Muscle of leg (tissue), 16 donors: ENCODE measurements at places on chromosomes 11 and 22. TPM values are rescaled to one million over a fixed set of nuclear protein-coding genes. Genes with fewer than 3 reads are reported as not detected.
A peak's percentile ranks its signal among the peaks of the same experiment; 100 is the strongest.

DNA sequence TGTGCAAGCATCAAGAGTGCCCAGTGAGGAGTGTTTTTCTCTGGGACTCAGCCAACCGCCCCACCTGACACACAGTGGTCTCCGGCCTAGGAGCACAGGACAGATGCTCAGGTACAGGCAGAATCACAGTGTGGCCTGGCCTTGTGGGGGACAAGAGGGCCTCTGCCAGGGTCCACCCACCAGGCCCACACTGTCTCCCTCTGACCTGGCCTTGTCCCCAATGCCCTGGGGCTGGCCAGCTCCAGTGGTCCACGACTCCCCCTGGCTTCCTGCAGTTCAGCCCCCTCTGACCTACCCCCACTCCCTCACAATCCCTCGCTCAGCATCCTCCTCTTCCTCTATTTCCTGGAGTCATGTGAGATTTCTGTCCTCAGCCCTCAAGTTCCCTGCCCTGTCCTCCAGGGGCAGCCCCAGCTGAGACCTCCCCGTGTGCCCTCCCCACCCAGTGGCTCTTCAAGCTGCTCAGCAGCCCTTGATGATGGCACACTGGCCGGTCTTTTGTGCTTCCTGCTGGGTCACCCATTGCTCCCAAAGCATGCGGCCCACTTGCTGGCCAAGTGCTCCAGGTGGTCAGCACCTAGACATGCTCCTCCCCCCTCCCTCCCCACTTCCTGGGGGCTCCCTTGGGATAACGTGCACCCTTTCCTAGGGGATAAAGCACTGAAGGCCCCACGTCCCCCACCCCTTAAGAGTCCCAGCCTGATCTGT lies 1.7 kb downstream of the TSSK2 start:
- no peaks in the 10 kb centered on the region for H3K4me1 ChIP-seq
- peaks cover 45% of the 10 kb centered on the region for H3K36me3 ChIP-seq
- H3K27me3 ChIP-seq, result no peaks in the 10 kb centered on the region

CCDC188 gene
- total RNA-seq, result 0.93 TPM

PHF21B gene
- total RNA-seq, result 0.49 TPM

DNA sequence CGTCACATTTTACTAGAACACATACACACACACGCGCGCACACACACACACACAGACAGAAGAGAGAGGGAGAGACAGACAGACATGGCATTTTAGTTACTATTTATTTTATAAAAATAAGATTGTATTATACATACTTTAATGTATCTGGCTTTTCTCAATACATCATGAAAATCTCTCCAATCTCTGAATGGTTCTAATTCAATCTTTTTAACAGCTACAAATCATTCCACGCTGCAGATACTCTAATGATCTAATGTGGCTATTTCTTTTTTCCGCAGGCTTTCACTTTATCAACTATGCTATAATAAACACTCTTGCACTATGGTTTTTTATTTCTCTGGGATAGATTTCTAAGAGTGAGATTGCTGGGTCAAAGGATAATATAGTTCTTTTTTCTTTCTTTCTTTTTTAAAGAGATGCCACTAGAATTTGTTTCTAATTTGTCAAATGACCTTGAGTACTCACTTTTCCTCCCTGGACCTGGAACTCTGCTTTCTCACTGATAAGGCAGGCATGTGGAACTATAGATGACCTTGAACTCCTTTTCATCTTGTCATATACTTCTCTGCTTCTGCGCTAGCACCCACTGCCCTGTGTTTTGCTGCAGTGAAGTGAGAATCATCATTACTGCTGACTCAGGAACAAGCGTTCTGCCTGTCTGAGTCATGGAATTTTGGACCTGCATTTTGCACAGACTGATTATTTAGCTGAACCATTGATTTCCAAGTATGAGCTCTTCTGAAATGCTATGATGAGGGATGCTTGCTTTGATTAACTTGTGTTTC lies 4.9 kb upstream of the SLC6A5 start:
- no peaks in the 10 kb centered on the region for H3K36me3 ChIP-seq
- no peak overlapping the region for H3K4me3 ChIP-seq
- H3K27me3 ChIP-seq, result peaks cover 46% of the 10 kb centered on the region
- H3K4me1 ChIP-seq, result peaks cover 7% of the 10 kb centered on the region
- no peak for DNase-seq

GRCh38 chr11:44733877-44734276 lies 7.1 kb downstream of the TSPAN18 start:
- peaks cover 23% of the 10 kb centered on the region for H3K4me1 ChIP-seq
- H3K4me3 ChIP-seq, result no peak overlapping the region

DNA sequence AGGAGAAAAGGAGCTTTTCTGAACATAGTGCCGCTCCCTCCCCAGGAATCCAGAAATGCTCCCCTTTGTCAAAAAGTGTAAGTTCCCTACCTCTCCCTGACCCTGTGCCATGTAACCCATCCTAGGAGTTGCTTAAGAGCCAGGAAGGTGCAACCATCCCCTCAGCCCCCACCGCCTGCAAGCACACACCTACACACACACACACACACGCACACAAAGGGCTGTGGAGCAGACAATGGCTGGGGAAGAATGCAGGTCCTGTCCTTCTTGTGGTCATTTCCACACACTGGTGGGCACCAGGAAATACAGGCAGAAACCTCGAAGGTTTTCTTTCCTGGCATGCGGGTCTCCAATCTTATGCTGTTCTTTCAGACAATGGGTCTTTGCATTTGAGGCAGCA lies 1.2 kb downstream of the P2RX3 start:
- H3K4me1 ChIP-seq, result peaks cover 21% of the 10 kb centered on the region
- no peak overlapping the region for H3K27ac ChIP-seq
- H3K4me3 ChIP-seq, result no peak overlapping the region
- DNase-seq, result no peak
- H3K36me3 ChIP-seq, result peaks cover 3% of the 10 kb centered on the region
- no peaks in the 10 kb centered on the region for H3K27me3 ChIP-seq

GRCh38 chr11:35629914-35630313 lies 11.7 kb downstream of the FJX1 start:
- no peaks in the 10 kb centered on the region for H3K4me1 ChIP-seq
- no peaks in the 10 kb centered on the region for H3K36me3 ChIP-seq
- peak; percentile 36 for DNase-seq
- no peak overlapping the region for H3K27ac ChIP-seq
- H3K4me3 ChIP-seq, result no peak overlapping the region

- H3K4me1 ChIP-seq, result no peaks in the 10 kb centered on the region
- DNase-seq, result no peak
- no peaks in the 10 kb centered on the region for H3K27me3 ChIP-seq
- no peak overlapping the region for H3K4me3 ChIP-seq
Measured at GRCh38 chr11:46485856-46486443, 94.4 kb upstream of the CHRM4 start.

MPZL2 gene
- 0.40 TPM for total RNA-seq
